Lower lobe of right lung (tissue), 2 donors: ENCODE measurements at places on chromosomes 16 and 17. TPM values are rescaled to one million over a fixed set of nuclear protein-coding genes. Genes with fewer than 3 reads are reported as not detected.

The TBC1D3H gene
- total RNA-seq: not detected

The EVI2A gene
- 45.2 TPM for total RNA-seq

DNA sequence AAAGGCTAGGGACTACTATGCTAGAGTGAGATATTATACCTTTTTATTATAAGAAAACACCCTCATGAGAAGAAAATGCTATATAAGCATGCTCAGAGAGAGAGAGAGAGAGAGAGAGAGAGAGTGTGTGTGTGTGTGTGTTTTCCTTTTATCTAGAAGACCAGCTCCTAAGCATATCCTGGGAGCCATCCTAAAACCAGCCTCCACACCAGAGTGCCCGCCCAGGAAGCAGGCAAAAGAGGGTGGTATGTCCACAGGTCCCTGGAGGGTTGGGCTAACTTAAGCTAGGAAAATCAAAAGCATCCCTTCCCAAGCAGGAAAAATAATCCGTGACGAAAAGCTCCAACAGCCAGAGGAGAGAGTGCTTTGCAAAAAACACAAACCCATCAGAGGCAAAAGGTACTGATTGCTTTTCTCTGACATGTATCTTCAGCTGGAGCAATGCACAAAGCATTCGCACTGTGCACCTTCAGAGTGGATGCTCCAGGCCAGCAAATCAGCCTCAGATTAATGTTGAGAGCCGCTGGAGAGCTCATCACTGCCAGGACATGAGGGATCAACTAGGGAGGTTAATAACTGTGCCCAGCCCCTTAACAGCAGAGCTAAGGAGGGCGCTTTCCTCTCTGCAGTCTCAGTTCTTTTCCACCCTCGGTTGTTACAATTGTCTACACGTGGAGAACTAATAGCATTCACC, 125.1 kb downstream of the SLC39A11 start:
- DNase-seq: no peak

DNA sequence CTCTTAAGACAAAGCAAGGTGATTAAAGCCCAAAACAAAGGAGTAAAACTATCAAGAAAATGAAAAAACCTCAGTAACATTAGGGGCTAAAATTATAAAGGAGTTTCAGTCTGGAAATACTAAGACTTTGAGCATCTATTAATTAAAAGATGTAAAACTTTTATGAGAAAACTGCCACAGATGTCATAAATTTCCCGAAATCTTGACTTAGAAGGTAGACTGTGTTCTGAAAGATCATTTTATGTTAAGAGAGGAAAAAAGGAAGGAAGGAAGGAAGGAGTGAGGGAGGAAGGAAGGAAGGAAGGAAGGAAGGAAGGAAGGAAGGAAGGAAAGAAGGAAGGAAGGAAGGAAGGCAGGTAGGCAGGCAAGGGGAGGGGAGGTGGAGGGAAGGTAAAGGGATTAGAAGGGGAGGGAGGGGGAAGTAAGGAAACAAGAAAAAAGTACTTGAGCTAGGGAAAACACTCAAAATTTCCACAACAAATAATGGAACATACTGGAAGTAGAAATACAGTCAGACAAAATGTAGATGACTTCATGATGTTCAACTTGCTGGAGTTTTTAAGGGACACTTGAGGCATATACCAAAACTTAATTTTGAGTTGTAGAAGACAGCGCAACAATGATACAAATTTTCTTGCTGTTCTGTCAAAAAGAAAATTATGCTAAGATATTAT, 2.0 kb downstream of the KRTAP4-5 start:
- no peak for DNase-seq

DNA sequence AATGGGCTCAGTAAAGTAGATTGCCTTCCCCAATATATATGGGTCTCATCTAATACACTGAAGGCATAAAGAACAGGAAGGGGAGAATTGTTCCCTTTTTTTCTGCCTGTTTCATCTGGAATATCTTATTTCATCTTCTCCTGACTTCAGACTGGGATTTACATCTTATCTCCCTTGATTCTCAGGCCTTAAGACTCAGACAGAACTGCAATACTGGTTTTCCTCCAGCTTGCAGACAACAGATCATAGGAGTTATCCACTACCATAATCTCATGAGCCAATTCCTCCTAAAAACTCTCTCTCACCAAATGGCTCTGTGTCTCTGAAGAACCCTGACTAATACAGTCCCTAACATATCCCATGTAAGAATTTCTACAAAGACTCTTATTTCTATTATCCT, 390.7 kb downstream of the CDH8 start:
- no peak for DNase-seq
